ENCODE measurements at places on chromosomes 7 and 10.

DNA sequence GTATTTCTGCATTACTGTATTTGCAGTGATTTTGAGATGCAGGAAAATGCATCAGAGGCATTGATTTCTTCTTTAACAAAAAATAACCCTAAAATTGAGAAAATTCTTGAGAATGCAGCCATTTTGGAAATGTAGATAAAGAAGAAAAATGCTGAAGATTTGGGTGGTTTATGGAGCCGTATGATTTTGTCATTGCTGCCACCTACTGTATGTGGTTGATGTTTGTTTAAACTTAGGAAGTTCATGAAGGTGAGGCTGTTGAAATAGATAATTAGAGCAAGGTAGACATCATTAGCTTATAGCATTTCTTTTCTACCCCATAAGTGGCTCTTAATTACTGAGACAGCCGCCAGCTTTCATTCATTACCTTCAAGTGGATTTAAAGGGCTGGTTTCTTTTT is 92.1 kb upstream of the SAMD8 start:
- no peak for DNase-seq

GRCh38 chr10:5891009-5891408 is 966 bp downstream of the FBH1 start:
- DNase-seq, result no peak

- DNase-seq, result no peak
These were observed 79.4 kb downstream of the HYCC1 start for GRCh38 chr7:22934473-22935065.

DNA sequence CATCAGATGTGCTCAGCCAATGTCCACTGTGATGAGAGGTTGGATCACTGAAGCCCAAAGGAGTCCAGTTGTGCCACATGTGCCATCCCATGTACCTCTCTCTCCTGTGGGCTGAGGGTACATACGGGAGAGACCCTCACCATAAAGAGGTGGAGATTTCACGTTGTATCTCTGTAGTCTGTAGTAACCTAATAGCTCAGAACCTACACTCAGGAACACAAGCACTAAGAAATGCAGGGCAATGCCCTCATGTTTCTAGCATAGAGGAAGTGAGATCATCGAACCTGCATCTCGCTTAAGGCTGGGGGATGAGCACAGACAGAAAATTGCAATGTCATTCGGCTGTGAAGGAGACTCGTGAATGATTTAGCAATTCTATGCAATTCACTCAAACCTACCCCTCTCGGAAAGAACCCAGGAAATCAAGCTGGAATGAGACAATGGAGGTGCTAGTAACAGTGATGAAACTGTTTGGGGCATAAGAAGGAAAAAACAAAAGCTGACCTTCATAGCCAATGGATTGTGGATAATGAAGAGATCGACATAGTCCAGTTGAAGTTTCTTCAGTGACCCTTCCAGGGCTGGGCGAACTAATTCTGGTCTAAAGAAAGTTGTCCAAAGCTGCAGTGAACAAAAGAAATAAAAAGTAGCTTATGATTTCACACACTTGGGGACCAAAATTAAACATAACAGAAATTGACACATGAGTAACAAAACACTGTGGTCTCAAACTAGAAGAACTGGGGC is 80.3 kb upstream of the UCN3 start:
- no peak for DNase-seq

DNA sequence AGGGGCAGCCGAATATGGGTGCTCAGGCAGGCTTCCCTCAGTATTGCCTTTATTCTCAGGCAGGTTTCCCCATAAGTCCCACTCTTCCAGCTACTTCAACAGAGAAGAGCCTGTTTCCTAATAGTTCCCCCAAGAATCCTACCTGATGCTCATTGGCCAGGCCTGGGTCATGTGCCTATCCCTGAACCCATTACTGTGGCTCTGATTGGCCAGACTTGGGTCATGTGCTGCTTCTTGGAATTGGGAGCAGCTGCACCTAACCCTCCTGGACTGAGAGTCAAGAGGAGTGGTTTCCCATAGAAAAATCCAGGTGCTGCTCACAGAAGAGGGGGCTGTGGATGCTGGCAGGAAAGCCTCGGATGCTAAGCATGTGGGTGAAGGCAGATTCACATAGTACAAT is 21.7 kb downstream of the OPALIN start:
- no peak for DNase-seq

GRCh38 chr10:73650537-73651331 is 5.1 kb downstream of the SYNPO2L start:
- no peak for DNase-seq

DNA sequence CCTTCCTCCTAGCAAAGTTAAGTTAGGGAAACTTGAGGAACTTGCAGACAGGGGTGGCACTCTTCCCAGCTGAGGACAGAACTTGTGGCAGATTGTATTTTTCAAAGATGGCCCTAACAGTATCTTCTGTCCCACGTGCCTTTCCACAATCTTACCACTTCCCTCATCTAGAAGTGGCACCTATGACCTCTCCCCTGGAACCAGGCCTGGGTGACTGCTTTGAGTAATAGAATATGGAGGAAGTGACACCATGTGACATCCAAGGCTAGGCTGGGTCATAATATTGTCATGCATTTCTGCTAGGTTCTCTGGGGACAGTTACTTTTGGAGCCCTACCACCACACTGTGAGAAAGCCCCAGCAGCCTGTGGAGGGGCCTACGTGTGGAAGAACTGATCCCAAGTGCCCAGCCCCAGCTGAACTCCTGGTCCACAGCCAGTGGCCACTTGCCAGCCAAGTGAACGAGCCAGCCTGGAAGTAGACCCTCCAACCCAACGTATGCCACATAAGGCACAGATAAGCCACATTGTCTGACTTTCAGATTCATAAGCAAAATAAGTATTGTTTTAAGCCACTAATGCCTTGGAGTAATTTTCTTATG is 193.7 kb downstream of the PTPN20 start:
- DNase-seq, result no peak

DNA sequence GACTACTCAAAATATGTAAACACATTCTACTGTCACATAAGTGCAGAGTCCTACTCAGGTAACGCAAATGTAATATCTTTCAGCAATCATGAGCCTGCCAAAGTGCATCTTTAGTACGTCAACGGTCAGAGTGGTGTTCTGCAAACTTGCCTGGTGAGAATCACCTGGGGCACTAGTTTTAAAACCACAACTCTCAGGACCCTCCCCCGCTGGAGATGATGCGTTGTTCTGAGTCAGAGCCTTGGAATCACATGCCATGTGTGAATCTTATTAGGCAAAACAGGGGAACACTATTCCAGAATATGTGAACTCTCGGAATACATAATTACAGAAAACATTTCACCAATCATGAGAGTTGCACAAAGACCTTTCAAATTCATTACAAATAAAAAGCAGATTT is 115.7 kb downstream of the TPK1 start:
- DNase-seq, result no peak

DNA sequence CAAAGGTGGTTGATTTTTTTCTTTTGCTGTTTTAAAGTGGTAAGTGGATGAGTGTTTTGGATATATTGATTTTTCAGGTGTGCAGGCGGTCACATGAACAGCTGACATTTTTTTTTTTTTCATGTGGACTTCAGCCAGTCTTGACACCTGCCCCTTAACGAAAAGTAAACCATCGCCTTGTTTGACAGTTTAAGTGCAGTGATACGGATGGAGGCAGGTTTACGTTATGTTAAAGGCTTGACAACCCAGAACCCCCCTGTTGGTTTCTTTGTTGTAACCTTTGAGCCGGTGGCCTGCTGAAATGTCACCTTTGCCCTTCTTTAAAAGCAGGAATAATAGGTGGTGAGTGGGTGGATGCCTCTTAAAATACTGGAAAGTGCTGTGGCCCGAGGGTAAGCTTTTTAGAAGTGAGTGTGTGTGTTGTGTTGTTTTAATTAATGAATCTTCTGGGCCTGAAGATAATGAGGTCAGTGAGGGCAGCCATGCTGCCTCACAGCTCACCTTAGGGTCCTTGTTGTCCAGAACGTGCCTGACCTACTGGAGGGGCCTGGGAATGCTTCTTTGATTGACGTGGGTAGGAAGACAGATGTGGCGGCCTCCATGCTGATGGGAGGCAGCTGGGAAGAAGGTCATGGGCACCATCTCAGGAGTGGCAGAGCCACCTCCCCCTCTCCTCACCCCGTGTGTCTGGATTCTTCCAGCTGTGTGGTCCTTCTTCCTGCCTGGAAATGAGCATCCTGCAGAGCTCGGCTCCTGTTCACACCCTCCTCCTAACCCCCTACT is 69.8 kb downstream of the TCF7L2 start:
- no peak for DNase-seq

- no peak for DNase-seq
These were observed 1.5 kb downstream of the SMARCD3 start for GRCh38 chr7:151246851-151247580.

- no peak for DNase-seq
These were observed 5.1 kb downstream of the RAPGEF5 start for GRCh38 chr7:22351878-22352277.

GRCh38 chr7:37920305-37920848 is at the start of gene EPDR1:
Gene EPDR1 (plus strand): TSS chr7:37920640. CDS start chr7:37920940, 300 bp downstream.
- peak; percentile 7 for DNase-seq

- no peak for DNase-seq
These were observed 6.1 kb upstream of the VGF start for GRCh38 chr7:101171442-101171837.

- DNase-seq, result no peak
These were observed 37.7 kb upstream of the FAM3C start for GRCh38 chr7:121433775-121434174.

DNA sequence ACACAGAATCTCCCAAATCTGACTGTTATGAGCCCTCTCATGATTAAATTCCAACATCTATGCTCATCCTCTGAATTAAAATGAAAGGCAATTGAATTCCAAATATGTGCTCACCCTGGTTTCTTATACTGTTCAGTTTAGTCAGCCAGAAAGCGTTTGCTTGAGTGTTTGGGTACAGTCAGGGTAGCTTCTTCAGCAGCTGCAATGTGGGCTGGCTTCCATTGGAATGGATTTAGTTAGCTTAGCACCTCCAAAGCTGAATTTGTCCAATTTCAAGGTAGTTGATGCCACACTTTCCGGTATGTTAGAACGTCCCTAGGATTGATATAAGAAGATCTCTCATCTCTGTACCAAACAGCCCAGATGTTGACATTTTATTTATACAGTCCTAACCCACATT is 9.3 kb downstream of the KLHL7 start:
- DNase-seq, result no peak

- no peak for DNase-seq
These were observed 23.7 kb downstream of the SH2B2 start for GRCh38 chr7:102310414-102310815.

GRCh38 chr10:86953747-86954680 is 3.4 kb downstream of the MMRN2 start:
- DNase-seq, result no peak

DNA sequence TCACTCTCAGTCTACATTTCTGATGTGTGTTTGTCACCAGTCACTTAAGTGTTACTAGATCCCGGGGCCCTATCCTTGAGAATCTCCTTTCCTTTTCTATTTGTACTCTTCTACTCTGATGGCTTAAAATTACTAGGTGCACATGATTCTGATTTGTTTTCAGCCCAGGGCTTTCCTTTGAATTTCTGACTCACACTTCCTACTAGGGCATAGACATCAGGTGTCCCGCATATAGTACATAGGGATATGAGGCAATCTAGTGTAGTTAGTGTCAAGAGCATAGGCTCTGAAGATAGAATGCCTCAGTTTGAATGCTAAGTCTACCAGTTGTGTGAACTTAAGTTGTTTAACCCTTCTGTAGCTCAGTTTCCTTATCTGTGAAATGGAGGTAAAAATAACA is 49.4 kb upstream of the LRRN3 start:
- no peak for DNase-seq

DNA sequence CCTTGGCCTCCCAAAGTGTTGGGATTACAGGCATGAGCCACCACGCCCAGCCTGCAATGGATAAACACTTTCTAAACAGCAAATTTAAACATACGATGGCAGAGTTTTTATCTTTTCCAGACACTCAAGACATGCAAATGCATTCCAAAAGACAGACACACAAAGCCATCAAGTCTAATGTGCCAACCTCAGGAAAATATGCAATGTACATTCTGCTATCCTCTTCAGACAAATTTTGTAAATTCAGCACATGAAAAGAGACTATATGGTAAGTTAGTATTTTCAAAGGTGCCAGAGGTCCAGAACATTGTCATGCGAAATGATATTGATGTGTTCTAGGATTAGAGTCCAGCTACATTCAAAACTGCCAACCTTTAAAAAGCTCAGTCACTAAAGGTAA is 19.8 kb downstream of the HACD1 start:
- DNase-seq, result no peak

DNA sequence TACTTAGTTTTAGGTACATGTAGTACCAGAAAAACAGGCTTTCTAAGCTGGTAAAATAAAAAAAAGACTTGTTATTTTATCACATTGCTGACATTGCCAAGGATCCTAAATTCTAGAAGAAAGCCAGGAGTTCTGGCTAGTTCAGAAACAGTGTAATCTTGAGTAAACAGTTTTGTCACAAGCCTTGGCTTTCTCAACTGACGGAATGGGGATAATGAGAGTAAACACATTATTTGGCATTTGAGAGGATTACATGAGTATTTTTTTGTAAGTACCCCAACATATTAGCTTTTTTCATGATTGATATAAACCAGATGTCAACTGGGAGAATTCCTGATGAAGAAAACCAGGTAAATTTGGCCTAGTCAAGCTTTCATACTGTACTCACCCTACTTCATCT is 269.8 kb downstream of the SORCS1 start:
- DNase-seq, result no peak

GRCh38 chr10:60883187-60883586 is 60.8 kb downstream of the RHOBTB1 start:
- DNase-seq, result no peak

GRCh38 chr10:128016423-128017060 is 109.6 kb downstream of the PTPRE start:
- DNase-seq, result no peak

GRCh38 chr7:156949541-156950380 is at the start of gene NOM1:
Gene NOM1 (plus strand): TSS chr7:156949712. CDS start chr7:156949738, 26 bp downstream.
- peak; percentile 90 for DNase-seq

GRCh38 chr10:72081210-72081609 is 7.1 kb downstream of the SPOCK2 start:
- no peak for DNase-seq

DNA sequence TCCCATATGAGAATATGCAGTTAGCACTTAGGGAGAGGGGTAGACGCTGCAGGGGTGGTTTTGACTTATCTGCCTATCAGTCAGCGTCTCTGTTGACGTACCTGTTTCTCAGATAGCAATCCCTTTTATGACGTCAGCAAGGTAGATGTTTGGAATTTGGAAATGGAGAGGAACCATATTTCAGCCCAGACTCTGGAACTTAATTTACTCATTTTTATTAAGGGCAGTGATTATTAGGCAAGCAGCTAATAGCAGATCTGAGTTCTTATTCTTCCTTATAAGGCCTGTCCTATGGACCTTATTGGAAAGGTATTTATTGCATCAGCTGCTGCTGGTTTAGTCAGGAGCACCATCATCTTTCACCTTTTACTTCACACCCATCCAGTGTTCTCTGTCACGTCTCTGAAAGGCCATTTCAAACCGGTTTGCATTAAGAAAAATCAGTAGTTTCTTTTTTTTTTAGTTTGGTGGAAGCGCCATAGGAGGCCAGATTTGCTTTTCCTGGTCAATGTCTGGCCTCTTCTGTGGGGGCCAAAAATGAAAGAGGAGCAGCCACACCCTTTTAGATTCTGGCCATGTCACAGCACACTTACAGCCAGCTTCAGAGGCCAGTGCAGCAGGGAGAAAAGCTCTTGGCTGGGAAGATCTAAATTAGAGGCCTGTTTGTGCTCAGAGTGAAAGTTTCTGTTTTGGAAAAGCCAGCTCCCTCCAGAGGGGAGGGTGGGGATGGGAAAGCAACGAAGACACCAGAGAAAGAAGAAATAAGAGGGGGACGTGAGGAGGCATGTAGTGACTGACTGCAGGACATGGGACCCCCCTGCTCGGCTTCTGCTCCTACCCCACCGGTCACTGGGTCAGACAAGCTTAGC is 146.3 kb downstream of the TCF7L2 start:
- no peak for DNase-seq

GRCh38 chr10:5396556-5397300 is 7.9 kb downstream of the TUBAL3 start:
- no peak for DNase-seq
